ENCODE measurements at places on chromosomes 2 and 18.
A peak's percentile ranks its signal among the peaks of the same experiment; 100 is the strongest.

- DNase-seq = no peak
Observed at GRCh38 chr2:32427672-32428610, 71.1 kb downstream of the BIRC6 start.

- DNase-seq = no peak
Observed at GRCh38 chr2:182077448-182078142, 91.9 kb downstream of the PPP1R1C start.

GRCh38 chr18:12744103-12744502 is 41.3 kb downstream of the PSMG2 start:
- DNase-seq = no peak

- no peak for DNase-seq
Observed at GRCh38 chr2:183390109-183390508, 265.9 kb downstream of the NUP35 start.

GRCh38 chr18:25957017-25957416 is 133.4 kb downstream of the SS18 start:
- DNase-seq = no peak

- no peak for DNase-seq
Observed at GRCh38 chr2:168401771-168402170, 54.3 kb upstream of the CERS6 start.

GRCh38 chr2:9360701-9361100 is 62.6 kb downstream of the ITGB1BP1 start:
- no peak for DNase-seq

DNA sequence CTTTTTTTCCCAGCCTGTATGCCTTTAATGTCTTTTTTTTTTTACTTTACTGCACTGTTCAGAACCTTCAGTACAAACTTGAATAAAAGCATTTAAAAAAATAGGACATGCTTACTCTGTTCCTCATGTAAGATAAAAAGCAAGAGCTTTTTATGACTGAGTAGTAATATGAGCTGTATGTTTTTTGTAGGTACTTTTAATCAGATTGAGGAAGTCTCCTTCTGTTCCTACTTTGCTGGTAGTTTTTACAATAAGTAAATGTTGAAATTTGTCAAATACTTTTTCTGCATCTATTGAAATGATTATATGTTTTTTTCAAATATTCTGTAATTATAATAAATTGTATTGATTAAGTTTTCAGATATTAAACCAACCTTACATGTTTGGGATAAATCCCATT is 189.8 kb downstream of the FAM210A start:
- no peak for DNase-seq

- no peak for DNase-seq
Observed at GRCh38 chr2:159002462-159003111, 34.1 kb downstream of the TANC1 start.

DNA sequence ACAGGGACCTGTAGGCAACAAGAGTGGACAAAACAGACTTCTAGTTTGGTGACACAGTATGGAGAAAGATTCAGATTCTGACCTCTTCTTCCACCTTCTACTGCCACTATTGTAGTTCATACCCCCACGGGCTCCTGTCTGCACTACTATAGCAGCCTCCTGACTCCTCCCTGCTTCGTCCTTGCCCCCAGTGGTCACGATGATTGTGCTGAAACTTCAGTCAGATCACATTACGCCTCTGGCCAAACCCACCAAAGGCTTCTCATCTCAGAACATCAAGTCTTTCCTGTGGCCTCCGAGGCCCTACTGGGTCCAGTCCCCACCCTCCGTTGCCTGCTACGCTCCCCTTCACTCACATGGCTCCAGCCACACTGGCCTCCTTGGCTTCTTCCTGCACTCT is 147.6 kb downstream of the CYP26B1 start:
- DNase-seq = no peak

DNA sequence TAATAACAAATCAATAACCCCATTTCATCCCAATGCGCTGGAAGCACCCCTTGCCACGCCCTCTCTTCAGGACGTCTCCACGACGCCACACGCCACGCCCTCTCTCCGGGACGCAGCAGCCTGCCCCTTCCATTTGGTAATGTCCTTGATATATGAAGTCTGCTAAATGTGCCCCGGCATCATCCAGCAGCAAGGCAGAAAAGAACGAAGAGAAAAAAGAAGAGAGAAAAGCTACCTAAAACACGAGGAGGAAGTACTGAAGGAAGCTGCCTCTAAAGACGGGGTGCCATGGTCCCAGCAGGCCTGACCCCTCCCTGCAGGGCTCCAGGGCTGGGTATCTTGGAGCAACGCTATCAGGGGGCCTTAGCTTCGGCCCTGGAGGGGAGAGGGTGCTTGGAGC is 41.8 kb downstream of the CNGA3 start:
- DNase-seq = no peak

GRCh38 chr2:235827585-235827992 is 333.7 kb downstream of the AGAP1 start:
- DNase-seq = no peak

GRCh38 chr2:134351899-134352298 is 98.0 kb downstream of the MGAT5 start:
- no peak for DNase-seq

DNA sequence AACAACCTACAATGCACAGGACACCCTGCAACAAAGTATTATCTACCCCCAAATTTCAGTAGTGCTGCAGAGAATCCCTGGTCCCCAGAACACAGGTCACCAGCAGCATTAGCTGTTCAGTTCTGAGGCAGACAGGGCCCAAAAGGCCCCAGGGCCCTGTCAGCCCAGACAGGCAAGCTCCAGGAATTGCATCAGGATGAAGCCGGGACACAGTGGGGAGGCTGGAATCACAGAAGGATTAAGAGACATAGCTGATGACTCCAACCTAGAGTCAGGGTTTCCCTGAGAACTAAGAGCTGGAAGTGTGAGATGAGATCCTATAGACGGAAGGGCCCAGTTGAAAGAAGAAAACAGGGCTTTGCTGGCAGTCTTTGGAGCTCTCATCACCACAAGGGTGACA is 148.1 kb downstream of the GALNT14 start:
- no peak for DNase-seq

DNA sequence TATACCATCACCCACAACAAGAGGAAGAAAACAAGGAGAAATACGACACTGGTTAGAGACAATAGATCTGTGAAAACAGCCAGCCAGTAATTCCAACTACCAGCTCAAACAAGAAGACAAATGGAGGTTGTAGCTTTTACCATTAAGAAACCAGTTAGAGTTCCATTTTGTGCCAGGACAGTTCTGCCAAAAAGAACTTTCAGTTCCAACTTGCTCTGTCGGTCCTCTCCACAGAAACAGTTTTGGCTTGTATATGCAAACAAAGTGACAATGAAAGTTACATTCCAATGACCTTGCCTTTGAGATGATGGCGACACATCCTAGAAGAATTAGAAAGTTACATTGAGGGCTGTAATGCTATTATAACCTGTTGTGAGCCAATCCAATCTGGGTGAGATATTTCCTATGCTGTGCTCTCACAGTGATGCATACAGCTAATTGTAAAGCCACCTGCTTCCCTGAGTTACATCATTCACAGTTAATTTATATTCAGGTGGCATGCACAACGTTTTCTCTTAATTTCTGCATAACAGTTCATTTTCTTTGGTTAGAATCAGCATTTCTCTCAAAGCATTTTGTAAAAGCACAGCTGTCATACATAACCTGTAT is 1378.4 kb upstream of the PIK3C3 start:
- DNase-seq = no peak

- no peak for DNase-seq
Observed at GRCh38 chr2:239256350-239256743, 144.5 kb downstream of the HDAC4 start.

DNA sequence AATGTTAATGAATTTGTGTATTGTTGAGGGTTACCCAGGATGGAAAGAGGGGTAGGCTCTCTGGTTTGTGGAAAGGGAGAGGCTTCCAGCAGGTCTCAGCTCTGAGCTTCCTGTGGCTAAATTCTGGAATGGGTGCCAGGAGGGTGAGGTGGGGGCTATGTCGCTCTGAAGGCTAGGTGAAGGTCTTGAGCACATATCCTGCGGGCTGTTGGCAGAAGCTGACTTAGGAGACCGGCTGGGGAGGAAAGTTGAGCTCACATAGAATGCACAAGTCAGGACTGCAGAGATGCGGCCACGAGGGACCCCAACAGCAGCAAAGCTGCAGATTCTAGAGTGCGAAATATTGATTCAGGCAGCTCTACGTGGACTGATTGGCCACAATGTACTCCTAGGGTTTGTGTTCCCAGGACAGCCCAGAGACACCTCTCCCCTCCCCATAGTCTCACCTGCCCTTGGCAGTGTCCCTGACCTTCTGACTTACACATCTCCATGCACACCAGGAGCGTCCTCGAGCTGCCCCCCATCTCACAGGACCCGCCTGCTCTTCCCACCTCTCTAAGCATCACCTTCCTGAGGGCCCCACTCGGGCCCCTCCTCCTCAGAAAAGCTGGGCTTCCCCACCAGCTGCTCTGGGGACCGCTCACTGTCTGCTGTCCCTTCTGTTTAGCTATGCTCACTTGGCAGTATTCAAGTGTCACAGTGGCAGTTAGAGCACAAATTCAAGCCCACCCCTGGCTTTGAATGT is 72.6 kb downstream of the ALK start:
- DNase-seq = no peak

GRCh38 chr2:236597629-236598028 is 28.0 kb downstream of the ACKR3 start:
- DNase-seq = no peak

- DNase-seq = no peak
Observed at GRCh38 chr2:196915507-196916189, 10.9 kb downstream of the PGAP1 start.

- no peak for DNase-seq
Observed at GRCh38 chr2:101558740-101559525, 84.0 kb upstream of the RFX8 start.

DNA sequence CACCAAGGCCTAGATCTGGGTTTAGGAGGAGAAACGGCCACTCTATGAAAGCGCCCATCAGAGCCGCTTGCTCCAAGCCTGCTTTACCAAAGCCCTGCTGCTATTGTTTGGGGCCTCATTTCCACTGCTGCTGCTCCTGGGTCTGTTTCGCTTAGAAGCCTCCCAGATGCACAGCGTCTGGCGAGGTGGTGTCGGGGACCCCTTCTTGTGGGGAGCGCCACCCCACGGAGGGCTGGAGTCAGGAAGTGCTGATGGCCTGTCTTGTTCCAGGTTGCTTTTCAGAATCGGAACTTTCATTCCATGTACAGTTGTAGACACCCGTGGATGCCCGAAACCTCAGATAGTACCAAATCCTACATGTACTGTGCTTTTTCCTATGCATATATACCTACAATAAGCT is 204.9 kb upstream of the TWIST2 start:
- DNase-seq = no peak

GRCh38 chr2:184304006-184304405 is 294.3 kb upstream of the ZNF804A start:
- DNase-seq = no peak

DNA sequence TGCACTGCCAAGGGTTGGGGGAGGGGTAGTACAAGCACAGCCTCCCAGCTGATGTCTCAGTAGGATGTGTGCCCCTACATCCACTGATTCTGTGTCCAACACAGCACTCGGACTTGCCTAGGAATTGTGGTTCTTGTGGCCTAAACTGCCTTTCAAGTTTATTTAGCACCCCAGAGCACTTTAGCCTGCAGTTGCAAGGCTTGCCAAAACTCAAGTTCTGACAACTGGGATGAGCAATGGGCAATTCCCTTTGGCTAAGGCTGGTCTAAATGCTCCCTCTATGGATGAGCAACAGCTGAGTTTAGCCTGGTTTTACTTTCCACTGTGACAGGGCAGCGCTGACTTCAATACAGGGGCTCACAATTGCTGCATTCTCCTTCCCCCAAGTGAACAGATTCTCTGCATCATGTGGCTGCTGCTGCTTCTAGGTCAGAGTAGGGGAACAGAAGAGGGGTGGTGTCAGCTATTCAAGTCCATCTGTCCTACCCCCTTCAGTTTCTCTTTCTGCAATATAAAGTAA is 471.5 kb downstream of the PIK3C3 start:
- no peak for DNase-seq

DNA sequence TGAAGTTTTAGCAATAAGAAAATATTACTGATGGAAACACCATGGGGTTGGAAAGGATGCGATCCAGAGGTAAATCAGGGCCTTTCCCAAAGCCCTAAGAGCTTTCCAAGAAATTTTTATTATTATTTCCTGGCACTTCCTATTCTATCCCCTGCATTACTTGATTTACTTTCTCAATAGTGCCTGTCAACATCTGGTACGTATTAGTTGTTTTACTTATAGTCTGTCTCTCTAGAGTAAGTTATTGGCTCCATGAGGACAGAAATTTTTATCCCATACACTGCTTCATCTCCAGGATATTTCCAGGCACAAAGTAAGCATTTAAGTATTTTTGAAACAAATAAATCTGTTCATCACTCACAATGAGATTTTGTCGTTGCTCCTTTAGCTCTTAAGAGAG is 18.1 kb downstream of the PPP4R1 start:
- DNase-seq = no peak

- no peak for DNase-seq
Observed at GRCh38 chr18:44036501-44036900, 644.2 kb upstream of the SETBP1 start.

DNA sequence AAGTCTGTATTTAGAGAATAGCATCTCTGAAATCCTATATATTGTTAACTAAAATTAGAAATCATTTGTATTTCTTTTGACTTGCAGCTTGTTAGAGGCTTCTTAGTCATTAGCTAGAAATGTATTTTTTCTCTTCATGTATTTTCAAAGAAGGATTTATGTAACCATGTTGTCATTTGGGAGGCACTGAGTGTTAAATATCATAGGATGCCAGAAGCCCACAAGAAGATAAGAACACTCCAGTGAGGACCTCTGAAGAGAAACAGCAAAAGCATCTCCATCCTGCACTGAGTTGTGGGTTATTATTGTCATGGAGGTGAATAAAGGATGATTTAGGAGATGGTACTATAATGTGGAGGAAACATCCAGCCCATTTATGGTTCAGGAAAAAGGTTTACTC is 93.5 kb downstream of the UBE2E3 start:
- DNase-seq = no peak

DNA sequence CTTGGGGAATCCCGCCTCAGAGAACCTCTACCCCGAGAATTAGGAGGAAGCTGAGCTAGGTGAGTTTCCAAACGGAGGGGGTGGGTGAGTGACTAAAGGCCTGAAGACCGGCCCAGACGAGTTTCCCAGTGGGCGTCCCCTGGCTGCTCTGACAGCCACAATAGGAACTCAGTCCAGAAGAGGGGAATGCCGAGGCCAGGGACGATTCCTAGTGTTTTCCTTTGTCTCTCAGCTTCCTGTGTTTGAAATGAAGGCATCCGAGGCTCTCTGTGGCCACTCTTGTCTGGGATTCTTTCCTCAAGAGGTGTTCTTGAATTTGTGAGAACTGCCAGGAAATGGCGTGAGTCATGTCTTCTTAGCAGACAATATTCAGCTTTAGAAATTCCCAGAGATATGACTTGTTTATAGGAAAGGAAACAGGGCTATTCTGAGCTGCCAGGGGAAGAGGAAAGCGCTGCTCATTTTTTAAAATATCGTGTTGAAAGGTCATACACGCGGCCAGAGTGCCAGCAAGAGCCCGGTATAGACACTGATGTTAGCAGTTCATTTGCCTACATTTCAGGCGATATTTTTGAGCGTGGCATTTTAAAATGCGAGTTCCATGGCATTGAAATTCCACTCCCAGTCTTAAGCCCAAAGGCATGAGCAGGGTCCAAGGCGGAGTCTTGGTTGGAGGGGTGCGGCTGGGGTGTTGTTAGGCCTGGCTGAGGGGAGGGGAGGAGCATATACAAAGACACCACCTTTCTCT is 169.1 kb upstream of the KLF7 start:
- DNase-seq = peak; percentile 71

GRCh38 chr18:28468901-28469300 is 292.0 kb upstream of the CDH2 start:
- DNase-seq = no peak

- DNase-seq = no peak
Observed at GRCh38 chr2:173969886-173970285, 4.7 kb upstream of the SP3 start.

GRCh38 chr2:185695711-185696235 is 42.8 kb upstream of the FSIP2 start:
- no peak for DNase-seq

Data from ecto neural progenitor cell (in vitro differentiated cells).